Naive B cell (primary cell): ENCODE measurements at places on chromosomes 3 and 15.
A peak's percentile ranks its signal among the peaks of the same experiment; 100 is the strongest.

DNA sequence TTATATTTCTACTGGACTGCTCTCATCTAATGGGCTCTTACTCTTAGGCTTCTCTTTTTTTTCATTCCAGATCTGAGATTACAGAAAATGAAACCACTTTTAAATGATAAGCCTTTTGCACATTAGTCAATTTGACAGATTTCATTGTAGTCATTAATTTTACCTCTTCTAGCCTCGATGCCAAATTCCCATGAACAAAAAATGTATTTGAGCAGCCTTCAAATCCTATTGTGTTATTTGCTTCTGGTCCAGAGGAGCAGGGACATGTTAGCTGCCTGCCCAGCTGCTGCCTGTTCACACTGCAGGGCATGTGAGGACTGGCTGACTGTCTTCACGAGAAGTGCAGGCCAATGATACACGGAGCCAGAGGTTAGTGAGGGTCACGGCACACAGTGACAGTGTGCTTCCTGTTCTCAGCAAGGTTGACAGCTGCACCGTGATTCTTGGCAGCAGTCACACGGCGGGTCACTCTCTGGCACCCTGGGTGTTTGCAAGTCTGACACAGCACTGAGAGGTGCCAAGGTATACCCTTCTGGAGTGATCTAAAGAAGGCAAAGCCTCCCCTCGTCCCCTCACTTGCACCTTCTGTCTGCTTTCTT is 40.8 kb downstream of the KAT2B start:
- DNase-seq: peak; percentile 17

DNA sequence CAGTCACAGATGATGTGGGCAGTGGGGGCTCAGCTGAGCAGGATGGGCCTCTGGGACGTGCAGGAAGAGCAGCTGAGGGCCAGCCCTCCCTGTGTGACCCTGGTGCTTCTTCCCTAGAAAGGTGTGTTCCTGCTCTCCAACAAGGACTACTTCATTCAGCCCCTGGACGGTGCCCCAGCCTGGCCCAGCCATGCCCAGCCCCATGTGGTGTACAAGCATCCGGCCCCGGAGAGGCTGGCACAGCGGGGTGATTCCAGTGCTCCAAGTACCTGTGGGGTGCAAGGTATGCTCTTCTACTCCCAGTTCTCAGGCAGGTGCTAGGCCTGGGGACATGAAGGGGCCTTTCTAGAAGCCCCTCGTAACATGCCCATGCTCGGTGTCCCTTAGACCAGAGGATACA is 38.3 kb downstream of the SAXO2 start:
- no peak for DNase-seq

DNA sequence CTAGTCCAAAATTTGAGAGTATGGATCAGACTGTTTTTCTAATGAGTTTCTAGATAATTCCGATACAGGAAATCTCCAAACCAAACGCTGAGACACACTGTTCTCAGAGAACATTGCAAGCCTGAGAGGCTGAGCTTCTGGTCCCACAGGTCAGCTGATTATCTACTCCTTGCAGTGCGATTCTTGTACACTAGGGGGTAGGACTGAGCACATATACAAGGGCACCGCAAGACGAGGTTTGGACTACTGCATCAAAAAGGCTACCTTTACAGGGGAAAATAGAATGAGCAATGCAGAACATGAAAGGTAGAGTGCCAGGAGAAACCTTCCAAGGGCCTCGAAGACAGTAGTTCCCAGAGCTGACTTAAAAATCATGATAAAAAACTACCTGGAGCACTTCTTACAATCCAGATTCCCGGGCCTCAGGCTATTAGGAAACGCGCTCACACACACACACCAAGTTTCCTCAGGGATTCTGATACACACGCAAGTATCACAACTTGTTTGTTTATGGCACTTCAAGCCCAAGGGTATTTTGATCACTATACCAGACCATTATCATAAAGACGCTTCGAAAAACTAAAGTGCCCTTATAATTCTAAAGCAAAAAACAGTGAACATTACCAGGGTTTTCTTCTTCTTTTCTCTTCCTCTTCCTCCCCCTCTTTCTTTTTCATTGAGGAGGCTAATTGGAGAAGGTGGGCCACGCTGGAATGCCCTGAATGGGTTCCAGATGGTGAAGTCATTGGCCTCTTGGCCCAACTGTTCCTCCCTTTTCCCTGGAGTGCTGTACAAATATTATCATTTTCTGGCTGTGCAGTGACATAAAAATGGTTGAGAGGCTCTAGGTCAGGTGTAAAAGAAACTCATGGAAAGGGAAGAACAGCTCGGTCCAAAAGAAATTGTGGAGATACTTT is 61.8 kb downstream of the SLC12A8 start:
- DNase-seq: no peak

GRCh38 chr15:83462026-83462425 is 14.9 kb downstream of the SH3GL3 start:
- DNase-seq: no peak

DNA sequence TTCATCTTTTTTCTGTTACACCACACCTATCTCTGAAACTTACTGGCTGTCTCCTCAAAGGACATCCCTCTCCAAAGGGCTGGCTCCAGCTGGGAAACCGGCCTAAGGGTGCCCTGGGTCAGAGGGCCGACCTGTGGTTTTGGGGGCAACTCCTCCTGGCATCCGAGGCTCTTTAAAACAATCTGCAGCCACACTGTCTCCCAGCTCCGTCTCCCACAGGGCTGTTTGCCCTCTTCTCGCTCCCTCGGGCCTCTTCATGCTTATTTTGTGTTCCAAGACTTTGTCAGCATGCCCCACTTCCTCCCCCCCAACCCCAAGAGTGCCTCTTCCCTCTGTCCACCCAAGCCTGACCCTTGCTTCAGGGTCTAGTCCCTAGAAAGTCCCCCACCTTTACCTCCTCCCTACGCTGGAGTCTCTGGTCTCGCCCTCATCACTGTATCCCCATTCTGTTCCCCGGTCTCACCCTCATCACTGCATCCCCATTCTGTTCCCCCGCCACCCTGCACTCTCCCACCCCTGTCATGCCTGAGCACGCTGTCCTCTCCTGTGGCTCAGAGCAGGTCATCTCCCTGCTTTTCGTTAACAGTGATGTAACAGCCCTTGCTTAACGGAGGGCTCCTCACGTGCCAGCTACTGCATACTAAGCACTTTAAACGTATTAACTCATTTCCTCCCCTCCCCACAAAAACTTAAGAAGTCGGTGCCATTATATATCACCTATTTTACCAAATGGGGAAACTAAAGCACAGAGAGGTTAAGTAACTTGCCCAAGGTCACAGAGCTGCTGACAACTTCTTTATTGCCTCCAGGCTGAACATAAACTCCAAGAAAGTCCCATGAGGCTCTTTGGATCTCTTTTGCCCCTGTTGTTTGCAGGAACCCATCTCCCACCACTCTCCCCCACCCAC is 1.1 kb upstream of the CSK start:
- DNase-seq: peak; percentile 50

- no peak for DNase-seq
These were observed 9.1 kb downstream of the TASOR start for GRCh38 chr3:56673781-56674457.

GRCh38 chr3:135837977-135838631 is 127.4 kb upstream of the PPP2R3A start:
- DNase-seq: no peak

- no peak for DNase-seq
These were observed 125.5 kb downstream of the NSMCE3 start for GRCh38 chr15:29143909-29144635.

- no peak for DNase-seq
These were observed 58.4 kb upstream of the RBP1 start for GRCh38 chr3:139597947-139598346.

- no peak for DNase-seq
These were observed 8.6 kb upstream of the EBLN2 start for GRCh38 chr3:73052857-73053256.

DNA sequence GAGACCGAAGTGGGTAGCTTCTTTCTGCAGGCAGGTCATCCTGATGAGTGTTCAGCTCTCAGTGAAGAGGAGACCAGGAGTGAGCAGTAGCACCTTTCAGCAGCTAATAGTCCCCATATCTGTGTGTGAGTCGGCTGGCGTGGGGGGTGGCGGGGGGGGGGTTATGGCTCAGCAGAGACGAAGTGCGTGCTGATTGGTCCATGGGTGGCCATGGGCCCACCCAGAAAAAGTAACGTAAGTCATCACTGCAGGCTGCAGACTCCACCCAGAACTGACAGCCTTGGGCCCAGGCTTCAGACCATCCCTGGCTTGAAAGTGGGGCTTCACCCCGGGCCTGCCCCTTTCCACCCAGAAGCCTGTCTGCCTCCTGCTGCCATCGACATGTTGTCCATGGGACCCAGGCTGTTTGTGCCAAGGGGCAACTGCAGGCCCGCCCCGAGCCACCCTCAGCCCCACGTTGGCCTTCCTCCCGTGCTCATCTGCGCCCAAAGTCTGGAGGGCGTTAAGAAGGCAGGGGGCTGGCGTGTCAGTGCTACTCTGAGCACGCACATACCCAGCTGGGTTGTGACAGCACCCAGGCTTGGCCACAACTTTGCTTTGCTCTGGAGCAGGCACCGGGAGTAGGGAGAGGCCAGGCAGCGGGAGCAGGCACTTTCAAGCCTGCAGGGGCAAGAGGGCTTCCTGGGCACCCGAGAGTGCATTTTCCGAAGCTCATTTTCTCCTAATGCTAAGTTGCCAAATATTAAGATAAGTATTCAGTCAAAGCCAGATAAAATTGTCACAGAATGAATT is 511.7 kb upstream of the CDIN1 start:
- no peak for DNase-seq

DNA sequence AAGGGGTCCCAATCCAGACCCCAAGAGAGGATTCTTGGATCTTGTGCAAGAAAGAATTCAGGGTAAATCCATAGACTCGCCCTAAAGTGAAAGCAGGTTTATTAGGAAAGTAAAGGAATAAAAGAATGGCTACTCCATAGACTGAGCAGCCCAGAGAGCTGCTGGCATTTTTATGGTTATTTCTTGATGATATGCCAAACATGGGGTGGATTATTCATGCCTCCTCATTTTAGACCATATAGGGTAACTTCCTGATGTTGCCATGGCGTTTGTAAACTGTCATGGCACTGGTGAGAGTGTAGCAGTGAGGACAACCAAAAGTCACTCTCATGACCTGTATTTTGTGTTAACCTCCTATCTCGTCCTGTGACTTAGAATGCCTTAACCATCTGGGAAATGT is 142.2 kb downstream of the DOCK3 start:
- DNase-seq: no peak

DNA sequence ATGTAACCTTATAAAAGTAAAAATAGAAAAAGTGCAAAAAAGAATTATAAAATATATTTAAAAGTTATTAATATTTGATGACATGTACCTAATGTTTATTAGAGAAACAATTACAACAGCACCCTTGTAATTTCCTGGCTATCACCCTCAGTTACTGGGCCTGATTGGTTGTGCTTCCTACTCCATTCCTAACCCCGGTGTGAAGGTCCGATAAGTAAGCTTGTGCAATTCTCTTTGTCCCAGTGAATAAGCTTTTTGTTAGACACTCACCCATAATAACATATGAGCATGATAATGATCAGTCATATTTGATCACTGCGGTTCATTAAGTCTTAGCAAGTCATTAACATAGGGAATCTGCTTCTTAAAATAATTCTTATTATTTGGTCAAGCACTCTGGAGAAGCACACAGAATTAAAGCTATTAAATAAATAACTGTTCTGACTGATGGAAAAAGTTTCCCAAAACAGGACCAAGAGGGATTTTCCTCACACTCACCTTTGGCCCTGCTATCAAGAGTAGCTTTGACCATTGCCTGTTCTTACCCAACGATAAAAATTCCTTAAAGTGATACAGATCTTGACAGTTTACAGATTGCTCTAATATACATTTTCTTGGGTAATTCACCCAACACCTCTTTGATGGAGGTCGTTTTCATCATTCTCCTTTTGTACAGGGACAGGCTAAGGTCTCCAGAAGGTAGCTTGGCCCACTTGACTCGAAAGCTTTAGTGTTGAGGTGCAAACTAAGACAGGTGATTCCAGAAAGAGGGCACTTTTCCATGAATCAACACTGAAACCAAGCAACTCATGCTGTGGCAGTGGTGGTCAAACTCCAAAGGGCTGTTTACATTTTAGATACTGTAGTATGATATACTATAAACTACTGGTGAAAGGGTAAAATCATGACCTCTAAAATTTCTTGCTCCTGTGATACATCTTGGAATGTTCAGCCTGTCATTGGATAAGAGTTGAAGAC is 543.0 kb upstream of the KCNMB2 start:
- DNase-seq: no peak

GRCh38 chr15:61404567-61404966 is 175.5 kb upstream of the RORA start:
- no peak for DNase-seq

GRCh38 chr15:74889390-74889882 is 406 bp upstream of the MPI start:
- DNase-seq: no peak

GRCh38 chr3:36867810-36868209 is 77.0 kb downstream of the TRANK1 start:
- no peak for DNase-seq

DNA sequence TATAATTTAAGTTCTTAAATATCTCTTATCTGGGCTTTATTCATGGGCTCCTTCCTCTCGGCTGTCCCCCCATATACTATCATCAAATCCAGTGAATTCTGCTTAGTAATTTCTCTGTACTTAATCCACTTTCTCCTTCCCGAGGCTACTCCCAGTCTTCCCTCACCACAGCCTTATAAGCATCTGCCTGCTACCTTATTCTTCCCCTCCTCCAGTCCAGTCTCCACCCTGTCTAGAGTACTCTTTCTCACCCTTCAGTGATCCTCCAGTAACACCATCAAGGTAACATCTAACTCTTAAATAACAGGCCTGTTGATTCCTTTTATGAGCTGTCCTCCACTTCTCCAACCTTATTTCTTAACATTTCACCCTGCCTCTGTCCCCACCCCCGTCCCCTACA is 65.8 kb downstream of the NEO1 start:
- DNase-seq: no peak

- DNase-seq: no peak
These were observed 53.8 kb downstream of the IQSEC1 start for GRCh38 chr3:13019243-13020095.

- no peak for DNase-seq
These were observed 23.2 kb downstream of the USP13 start for GRCh38 chr3:179676081-179676480.

DNA sequence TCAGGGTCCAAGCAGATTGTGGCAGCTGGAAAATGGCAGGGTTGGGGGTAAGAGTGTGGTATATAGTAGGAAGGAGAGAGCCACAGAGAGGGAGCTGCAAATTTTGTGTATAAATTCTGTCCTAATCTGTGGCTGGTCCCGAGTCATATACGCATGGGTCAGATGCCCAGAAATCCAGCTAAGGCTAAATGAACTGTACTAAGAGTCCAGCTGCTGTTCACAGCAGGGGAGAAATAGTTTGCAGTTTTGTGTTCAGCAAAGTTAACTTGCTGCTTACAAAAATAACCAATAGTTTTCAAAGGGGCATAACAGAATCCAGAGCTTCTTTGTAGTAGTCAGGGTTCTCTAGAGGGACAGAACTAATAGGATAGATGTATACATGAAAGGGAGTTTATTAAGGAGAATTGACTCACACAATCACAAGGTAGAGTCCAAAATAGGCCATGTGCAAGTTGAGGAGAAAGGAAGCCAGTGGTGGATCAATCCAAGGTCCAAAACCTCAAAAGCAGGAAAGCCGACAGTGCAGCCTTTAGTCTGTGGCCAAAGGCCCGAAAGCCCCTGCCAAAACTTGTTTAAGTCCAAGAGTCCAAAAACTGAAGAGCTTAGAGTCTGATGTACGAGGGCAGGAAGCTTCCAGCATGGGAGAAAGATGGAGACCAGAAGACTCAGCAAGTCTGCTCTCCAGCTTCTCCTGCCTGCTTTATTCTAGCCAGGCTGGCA is 146.1 kb upstream of the KBTBD8 start:
- no peak for DNase-seq
